ENCODE measurements at places on chromosomes 2 and 18. TPM values are rescaled to one million over a fixed set of nuclear protein-coding genes. Genes with fewer than 3 reads are reported as not detected.

DNA sequence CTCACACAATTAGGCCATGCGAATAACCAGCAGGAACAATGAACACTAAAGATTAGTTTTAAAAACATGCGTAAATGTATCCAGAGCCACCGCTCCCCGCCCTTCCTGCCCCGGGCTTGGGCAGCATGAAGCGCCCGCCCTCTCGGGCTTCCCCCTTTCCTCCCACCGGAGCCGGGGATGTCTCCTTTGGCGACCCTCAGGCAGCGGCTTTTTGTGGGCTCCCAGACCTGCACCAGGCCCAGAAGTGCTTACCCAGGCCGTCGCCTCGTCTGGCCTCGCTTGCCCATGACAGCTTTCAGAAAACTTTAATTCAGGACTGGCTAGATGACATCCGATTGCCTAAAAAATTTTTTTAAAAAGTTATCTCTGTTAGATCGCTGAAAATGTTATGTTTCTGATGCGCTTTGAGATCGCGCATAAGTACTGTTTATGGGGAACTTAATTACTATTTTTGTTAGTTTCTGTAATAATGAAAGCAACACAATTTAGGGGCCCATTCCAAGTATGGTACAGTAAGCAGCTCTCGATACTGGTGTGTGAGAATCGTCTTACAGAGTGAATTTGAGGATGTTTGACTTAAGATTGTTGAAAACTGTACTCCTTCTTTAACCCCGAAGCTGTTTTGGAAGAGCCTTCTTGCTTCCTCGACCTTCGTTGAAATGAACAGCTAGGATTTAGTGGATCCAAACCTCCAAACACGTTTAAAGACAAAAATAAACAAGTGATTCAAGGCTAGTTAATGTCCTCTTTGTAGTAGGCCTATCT lies 1.1 kb downstream of the MAP3K20 start:
- no peaks in the 10 kb centered on the region for H3K36me3 ChIP-seq
- H3K4me3 ChIP-seq = peak overlapping the region; percentile 72
- H3K4me1 ChIP-seq = peaks cover 16% of the 10 kb centered on the region
- DNase-seq = no peak
- peaks cover 5% of the 10 kb centered on the region for H3K27me3 ChIP-seq

LHCGR gene
- total RNA-seq = not detected

- peaks cover 3% of the 10 kb centered on the region for H3K4me1 ChIP-seq
- no peaks in the 10 kb centered on the region for H3K27me3 ChIP-seq
- DNase-seq = no peak
- no peaks in the 10 kb centered on the region for H3K36me3 ChIP-seq
- H3K4me3 ChIP-seq = no peak overlapping the region
- H3K27ac ChIP-seq = no peak overlapping the region
These were observed 35.4 kb downstream of the AAK1 start for GRCh38 chr2:69608109-69608508.

MCM6 gene
- 48.3 TPM for total RNA-seq

RUFY4 gene
- total RNA-seq = 0.11 TPM

GRCh38 chr2:42190191-42190590 lies 21.0 kb downstream of the EML4 start:
- peaks cover 8% of the 10 kb centered on the region for H3K4me1 ChIP-seq
- no peak overlapping the region for H3K4me3 ChIP-seq
- DNase-seq = no peak
- peaks cover 2% of the 10 kb centered on the region for H3K36me3 ChIP-seq
- H3K27ac ChIP-seq = no peak overlapping the region
- H3K27me3 ChIP-seq = no peaks in the 10 kb centered on the region

DNA sequence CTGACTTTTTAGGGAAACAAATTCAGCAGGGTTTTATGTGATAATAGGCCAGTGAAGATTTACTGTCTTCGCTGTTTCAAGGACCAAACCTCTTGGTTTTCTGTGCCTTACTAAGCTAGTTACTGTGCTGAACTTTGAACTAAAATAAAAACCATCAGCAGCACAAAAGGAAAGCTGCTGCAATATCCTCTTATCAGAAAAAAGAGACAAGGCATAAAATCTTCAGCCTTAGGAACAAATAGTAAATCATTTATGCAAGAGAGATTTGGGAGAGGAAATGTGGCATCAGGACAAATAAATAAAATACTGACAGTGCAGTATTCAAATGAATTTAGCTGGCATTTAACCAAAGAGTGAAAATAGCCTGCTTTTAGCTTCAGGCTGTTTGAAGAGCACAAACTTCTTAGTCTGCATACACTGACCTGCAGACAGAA lies 64.1 kb upstream of the EHBP1 start:
- H3K27ac ChIP-seq = no peak overlapping the region
- H3K4me3 ChIP-seq = no peak overlapping the region
- H3K36me3 ChIP-seq = no peaks in the 10 kb centered on the region
- H3K27me3 ChIP-seq = peaks cover 2% of the 10 kb centered on the region
- peaks cover 6% of the 10 kb centered on the region for H3K4me1 ChIP-seq

DNA sequence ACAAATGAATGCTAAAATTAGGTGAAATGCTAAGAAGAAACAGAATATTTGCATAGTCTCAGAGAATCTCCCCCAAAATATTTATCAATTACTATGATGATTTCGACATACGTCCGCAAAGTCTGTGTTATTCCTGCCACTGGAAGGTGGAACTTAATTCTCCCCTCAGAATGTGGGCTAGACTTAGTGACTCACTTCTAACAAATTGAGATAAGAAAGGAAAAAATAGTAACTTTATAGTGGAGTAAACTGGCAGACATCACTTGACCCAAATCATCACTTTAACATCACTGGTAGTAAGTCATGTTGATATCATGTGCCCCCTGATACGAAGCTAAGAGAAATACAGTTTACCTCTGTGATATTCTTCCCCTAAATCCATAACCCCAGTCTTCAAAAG lies 23.5 kb downstream of the HADHB start:
- no peaks in the 10 kb centered on the region for H3K27me3 ChIP-seq
- H3K36me3 ChIP-seq = peaks cover 4% of the 10 kb centered on the region
- H3K4me3 ChIP-seq = no peak overlapping the region
- no peak overlapping the region for H3K27ac ChIP-seq
- no peak for DNase-seq

GRCh38 chr18:52992041-52992440 lies 652.0 kb downstream of the DCC start:
- no peak overlapping the region for H3K4me3 ChIP-seq
- no peaks in the 10 kb centered on the region for H3K4me1 ChIP-seq

- DNase-seq = no peak
- H3K27me3 ChIP-seq = 0 out of 2 replicates have a peak, but pooled peaks cover 2% of the 10 kb centered on the region
- H3K4me3 ChIP-seq = no peak overlapping the region
- H3K36me3 ChIP-seq = no peaks in the 10 kb centered on the region
- peaks cover 27% of the 10 kb centered on the region for H3K4me1 ChIP-seq
- H3K27ac ChIP-seq = no peak overlapping the region
These were observed 326.5 kb upstream of the THUMPD2 start for GRCh38 chr2:40105593-40105992.

RANBP2 gene
- total RNA-seq = 81.4 TPM

DNA sequence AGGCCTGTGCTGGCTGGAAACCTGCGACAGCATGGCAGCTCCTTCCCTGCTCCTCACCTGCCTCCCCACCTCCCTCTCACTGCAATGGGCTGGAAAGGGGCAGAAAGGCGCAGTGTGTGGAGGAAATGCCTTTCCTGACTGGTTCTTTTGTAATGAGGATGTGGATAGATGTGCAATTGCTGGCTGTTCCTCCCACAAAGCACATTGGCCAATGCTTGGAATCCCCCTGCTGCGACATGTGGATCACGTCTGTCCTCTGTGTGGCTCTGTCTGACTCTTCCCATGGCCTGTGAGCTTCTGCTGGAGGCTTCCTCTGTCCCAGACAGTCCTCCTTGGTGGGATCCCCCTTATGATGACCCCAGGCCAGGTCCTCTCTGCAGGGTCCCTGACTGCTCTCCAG lies 172.5 kb downstream of the NCK2 start:
- DNase-seq = no peak
- H3K27ac ChIP-seq = no peak overlapping the region
- no peaks in the 10 kb centered on the region for H3K4me1 ChIP-seq
- H3K36me3 ChIP-seq = no peaks in the 10 kb centered on the region

- H3K36me3 ChIP-seq = no peaks in the 10 kb centered on the region
- no peak for DNase-seq
- H3K4me3 ChIP-seq = no peak overlapping the region
- no peaks in the 10 kb centered on the region for H3K27me3 ChIP-seq
- H3K4me1 ChIP-seq = peaks cover 7% of the 10 kb centered on the region
- no peak overlapping the region for H3K27ac ChIP-seq
These were observed 16.5 kb upstream of the KLHL23 start for GRCh38 chr2:169716938-169717690.

- no peaks in the 10 kb centered on the region for H3K4me1 ChIP-seq
- H3K36me3 ChIP-seq = no peaks in the 10 kb centered on the region
- H3K27me3 ChIP-seq = no peaks in the 10 kb centered on the region
- H3K27ac ChIP-seq = no peak overlapping the region
- no peak for DNase-seq
These were observed 211.9 kb downstream of the PTGR3 start for GRCh38 chr18:74996996-74997395.

CYP27C1 gene
- total RNA-seq = not detected

MFSD2B gene
- not detected for total RNA-seq

NT5C1B gene
- not detected for total RNA-seq
